ENCODE measurements at places on chromosomes 13 and 19.

DNA sequence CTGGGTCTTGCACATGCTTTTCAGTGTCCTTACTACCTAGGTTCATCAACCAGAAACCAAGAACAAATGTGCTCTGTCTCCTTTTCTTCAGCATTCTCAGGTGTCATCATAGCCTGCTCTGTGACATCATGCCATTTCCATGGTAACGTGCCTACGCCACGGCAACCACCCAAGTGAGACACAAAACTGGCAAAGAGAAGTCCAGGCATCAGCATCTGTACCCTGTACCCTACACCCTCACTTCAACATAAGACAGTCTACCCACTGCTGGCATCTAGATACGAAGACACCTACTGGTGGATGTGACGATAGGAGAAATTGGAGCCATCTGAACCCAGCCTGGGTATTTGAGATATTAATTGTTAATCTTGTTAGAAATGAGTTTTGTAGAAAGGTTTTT, 13.3 kb downstream of the ZC3H4 start:
- no peak for DNase-seq

GRCh38 chr19:32877977-32878745, 8.6 kb upstream of the SLC7A9 start:
- DNase-seq: no peak

DNA sequence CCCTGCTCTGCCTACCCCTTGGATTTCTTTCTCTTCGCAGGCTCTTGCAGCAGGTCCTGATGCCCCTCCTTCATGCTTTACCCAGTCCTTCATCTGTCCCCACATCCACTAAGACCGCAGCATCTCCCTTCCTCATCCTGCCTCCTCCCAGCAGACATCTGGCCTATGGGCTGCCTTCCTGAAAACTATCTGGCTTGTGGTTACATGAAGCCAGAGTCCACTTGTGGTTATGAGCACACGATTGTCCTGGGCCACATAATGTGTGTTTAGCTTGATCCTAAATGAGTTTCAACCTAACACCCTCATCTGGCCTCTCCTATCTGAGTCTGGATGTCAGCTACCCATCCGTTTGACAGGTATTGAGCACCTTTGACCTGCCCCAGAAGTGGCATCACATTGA, 5.5 kb upstream of the ZNF175 start:
- no peak for DNase-seq

GRCh38 chr19:43651758-43652545, 12.3 kb upstream of the CADM4 start:
- DNase-seq: peak; percentile 60

DNA sequence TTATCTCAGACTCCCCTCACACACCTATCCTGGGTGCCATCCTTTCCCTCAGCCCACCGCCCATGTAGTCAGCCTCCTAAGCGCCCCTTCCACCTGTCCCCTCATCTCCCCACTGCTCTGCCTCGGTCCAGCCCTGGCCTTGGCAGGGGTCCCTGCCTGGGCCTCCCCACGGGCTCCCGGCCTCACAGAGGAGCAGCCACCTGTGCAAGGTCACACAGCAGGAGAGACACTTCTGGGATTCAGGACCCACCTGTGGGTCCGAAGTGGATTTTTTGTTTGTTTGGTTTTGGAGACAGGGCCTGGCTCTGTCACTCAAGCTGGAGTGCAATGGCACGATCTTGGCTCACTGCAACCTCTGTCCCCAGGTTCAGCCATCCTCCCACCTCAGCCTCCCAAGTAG, 713 bp upstream of the UPK1A start:
- no peak for DNase-seq

GRCh38 chr13:86937316-86937715, 733.9 kb upstream of the SLITRK5 start:
- no peak for DNase-seq

GRCh38 chr13:102724923-102725322, 30.1 kb upstream of the METTL21C start:
- no peak for DNase-seq

- DNase-seq: no peak
Measured at GRCh38 chr13:100714478-100714877, 39.9 kb upstream of the TMTC4 start.

- DNase-seq: no peak
Measured at GRCh38 chr19:4598712-4599111, 39.2 kb upstream of the SEMA6B start.

DNA sequence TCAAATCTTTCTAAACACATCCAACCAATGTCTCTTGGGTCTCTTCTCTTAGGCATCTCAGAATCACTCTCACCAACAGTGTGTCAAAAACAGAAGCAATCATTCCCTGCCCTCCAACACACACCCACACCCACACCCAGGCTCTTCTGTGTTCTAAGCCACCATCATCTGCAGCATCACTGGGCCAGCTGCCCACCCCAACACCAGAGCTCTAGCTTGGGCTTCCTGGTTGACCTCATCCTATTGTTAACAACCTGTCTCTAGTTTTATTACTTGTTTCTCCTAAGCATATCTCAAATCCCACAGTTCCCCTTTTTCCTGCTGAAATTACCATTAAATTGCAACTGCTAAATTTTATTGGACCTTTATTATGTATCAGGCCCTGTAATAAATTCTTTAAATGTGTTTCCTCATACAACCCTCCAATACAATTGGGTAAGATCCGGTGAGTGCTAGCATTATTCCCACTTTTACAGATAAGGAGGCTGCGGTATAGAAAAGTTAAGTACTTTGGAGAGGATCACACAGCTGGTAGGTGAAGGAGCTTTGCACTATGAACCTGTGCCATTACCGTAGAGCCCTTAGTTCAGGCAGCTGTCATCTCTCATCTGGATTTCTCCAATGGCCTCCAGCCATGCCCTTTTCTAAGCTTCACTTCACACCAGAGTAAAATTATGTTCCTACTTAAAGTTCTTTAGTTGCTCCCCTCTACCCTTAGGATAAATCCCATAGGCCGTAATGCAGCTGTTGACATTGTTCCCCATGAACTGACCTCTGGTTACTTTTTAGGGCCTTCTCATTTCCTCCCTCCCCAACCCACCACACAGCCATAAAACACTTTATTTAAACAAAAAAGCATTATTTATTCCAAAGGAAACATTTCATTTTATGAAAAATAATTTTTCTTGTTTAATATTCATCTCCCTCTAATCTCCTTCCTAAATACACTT, 227.7 kb downstream of the B3GLCT start:
- no peak for DNase-seq

GRCh38 chr13:92494915-92495314, 731.7 kb upstream of the GPC6 start:
- DNase-seq: no peak

DNA sequence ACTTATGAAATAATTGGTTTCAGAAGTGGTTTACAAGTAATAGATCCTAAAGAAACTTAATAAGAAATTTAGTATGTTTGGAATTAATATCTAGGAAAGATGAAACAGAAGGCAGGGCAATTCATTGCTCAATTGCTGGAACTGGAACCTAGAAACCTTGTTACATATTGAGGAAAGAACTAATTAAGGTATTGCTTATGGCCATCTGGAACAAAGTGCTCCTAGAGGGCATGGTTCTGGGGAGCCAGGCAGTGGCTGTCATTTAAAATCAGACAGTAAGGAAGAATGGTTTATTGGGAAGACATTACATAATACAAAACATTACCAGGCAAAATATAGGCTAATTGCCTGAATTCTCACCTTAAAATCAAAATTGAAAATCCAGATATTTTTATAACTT, 224.1 kb downstream of the SLITRK6 start:
- no peak for DNase-seq

DNA sequence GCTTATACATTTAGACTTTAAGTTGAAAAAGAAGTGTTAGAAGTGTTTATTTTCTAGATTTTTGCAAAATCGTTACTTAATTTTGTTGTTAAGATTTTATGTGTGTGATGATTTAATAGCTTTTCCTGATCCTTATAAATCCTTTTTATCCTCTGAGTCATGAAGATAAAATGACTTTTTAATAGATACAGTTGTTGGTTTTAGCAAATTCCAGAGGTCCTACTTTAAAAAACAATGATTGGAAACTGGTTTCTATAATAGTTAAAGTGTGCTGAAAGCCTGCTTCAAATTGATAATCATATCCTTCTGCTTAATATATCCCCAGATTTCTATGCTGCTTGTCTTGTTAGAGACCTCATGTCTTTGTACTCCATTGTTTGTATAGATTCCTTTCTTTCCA, 39.0 kb downstream of the RNASEH2B start:
- DNase-seq: no peak

GRCh38 chr19:2049741-2050348, 1.2 kb downstream of the MKNK2 start:
- peak; percentile 73 for DNase-seq

GRCh38 chr19:58409010-58409790, 751 bp downstream of the ZNF584 start:
- DNase-seq: no peak

GRCh38 chr19:56547535-56547934, 8.8 kb downstream of the ZFP28 start:
- DNase-seq: no peak

- no peak for DNase-seq
Measured at GRCh38 chr13:95420501-95420900, 119.2 kb upstream of the ABCC4 start.

GRCh38 chr19:2223959-2224358, 12.2 kb downstream of the PLEKHJ1 start:
- peak; percentile 82 for DNase-seq

GRCh38 chr13:60612593-60612992, 215.6 kb downstream of the TDRD3 start:
- DNase-seq: no peak

DNA sequence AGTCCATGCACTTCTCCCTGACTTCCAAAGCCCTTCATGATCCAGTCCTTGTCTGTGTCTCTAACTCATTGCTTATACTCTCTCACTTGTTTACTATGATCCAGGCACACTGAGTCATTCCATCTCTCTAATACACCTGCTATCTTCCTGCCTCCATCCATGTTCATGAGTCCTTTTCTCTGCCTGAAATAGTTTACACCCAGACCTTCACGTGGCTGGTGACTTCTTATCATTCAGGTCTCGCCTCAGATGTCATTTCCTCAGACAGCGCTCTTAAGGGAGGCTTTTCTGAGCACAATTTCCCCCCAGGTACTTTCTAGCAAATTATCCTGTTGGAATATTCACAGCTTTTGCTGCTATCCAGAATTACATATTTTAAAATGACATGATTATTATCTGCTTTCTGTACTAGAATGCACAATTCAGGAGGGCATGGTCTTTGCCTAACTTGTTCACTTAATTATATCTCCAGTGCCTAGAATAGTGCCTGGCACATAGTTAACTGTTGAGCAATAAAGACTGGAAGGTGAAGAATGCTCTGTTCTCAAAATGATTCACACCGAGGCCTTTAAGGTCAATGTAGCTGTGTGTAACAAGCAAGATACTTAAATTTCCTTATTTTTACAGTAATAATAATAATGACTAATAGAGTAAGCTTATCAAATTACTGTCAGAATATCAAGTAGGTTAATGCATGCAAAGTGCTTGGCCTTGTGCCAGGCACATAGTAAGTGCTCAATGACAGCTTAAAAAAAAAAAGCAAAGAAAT, 183.7 kb upstream of the SPRY2 start:
- DNase-seq: no peak

GRCh38 chr19:34452723-34453122, 24.5 kb downstream of the UBA2 start:
- DNase-seq: no peak

- peak; percentile 68 for DNase-seq
Measured at GRCh38 chr19:49145573-49146407, 9.4 kb downstream of the HRC start.

- DNase-seq: no peak
Measured at GRCh38 chr13:94359875-94360274, 119.6 kb downstream of the DCT start.

DNA sequence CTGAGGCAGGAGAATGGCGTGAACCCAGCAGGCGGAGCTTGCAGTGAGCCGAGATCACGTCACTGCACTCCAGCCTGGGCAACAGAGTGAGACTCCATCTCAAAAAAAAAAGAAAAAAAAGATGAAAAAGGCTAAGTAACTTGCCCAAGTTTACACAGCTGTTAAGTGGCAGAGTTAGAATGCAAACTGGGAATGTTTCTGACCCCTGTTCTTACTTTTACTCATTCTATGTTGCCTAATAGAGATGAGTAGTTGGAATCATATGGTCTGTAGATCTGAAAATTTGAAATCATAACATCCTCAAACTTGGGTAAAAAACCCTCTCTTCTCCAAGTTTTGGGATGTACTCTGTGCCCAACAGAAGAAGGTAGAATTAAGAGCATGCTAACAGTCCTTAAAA, 235.8 kb upstream of the RFC3 start:
- DNase-seq: no peak

GRCh38 chr13:63042686-63043085, 1627.0 kb upstream of the PCDH20 start:
- no peak for DNase-seq

DNA sequence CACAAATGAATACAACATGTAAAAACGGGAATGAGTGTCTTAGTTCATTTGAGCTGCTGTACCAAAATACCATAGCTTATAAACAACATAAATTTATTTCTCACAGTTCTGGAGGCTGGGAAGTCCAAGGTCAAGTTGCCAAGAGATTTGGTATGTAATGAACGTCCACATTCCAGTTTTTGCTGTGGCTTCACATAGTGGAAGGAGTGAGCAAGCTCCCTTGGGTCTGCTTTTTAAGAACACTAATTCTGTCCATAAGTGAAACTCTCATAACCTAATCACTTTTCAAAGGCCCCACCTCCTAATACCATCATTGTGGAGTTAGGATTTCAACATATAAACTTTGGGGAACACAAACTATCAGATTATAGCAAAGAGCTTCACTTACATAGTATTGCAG, 1189.6 kb downstream of the PCDH9 start:
- no peak for DNase-seq

- no peak for DNase-seq
Measured at GRCh38 chr19:56823417-56823816, 17.1 kb downstream of the PEG3 start.

DNA sequence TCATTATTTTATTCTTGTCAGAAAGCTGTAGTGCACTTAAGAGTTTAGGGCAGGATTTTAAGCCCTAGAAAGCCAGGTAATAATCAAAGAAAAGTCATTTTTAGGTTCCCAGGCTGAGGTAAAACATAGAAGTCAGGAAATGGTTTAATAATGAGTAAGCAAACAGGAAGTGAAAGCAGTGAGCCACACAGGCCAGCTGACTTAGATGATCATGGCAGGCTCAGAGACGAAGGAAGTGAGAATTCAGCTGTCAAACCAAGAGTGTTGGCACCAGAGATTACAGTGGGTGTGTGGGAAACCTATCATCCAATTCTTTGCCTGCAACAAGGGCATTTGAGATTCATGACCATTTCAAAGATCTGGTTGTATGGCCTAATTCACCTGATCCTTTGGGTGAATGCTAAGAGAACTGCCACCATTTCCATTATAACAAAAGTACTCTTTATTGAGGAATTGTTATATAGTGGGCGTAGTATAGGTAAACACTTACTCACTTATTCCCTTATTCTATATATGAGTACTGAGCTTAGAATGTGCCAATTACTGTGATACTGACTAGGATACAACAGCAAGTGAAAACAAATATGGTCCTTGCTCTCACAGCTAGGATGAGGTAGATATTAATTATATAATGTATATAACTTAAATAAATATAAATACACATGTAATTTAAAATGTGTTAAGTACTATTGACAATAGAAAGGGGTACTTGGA, 103.7 kb upstream of the EDNRB start:
- peak; percentile 27 for DNase-seq

All from GM19239 (cell line).